ENCODE measurements at places on chromosomes 11 and 22. TPM values are rescaled to one million over a fixed set of nuclear protein-coding genes. Genes with fewer than 3 reads are reported as not detected.

Gene SERPIND1
- total RNA-seq, result under 0.01 TPM

Gene LRRC74B
- total RNA-seq, result not detected

Gene RTN4R
- total RNA-seq, result 1.3 TPM

- peak; percentile 90 for DNase-seq
These were observed 100.0 kb downstream of the TMEM135 start for GRCh38 chr11:87137711-87138110.

GRCh38 chr22:24763872-24764485, 10.5 kb downstream of the PIWIL3 start:
- DNase-seq, result no peak

Gene PARVA
- 76.4 TPM for total RNA-seq

Gene TH
- total RNA-seq, result not detected

GRCh38 chr11:131932584-131933325, 562.3 kb downstream of the NTM start:
- DNase-seq, result no peak

GRCh38 chr22:28609921-28610320, 69.7 kb downstream of the TTC28 start:
- no peak for DNase-seq

DNA sequence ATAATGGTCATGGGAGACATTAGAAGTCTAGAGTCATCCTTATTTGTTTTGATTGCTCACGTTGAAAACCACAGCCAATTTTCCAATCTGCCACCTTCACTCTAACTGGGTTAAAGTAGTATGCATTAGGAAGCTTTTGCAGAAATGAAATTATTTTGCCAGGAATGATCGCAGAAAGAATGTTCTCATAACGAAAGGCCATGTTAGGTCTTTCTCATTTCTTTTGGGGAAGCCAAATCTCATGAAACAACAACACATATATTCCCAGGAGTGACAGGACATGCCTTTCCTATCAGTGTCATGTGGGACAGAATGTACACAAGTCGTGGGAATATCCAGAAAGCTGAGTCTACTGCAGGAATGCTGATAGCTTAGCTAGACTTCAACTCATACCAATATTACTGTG, 386.3 kb downstream of the AASDHPPT start:
- DNase-seq, result no peak

- DNase-seq, result no peak
These were observed 78.8 kb downstream of the CTTN start for GRCh38 chr11:70477176-70477575.

Gene MS4A5
- total RNA-seq, result not detected

- peak; percentile 54 for DNase-seq
These were observed 33.2 kb upstream of the CAVIN3 start for GRCh38 chr11:6353367-6353987.

DNA sequence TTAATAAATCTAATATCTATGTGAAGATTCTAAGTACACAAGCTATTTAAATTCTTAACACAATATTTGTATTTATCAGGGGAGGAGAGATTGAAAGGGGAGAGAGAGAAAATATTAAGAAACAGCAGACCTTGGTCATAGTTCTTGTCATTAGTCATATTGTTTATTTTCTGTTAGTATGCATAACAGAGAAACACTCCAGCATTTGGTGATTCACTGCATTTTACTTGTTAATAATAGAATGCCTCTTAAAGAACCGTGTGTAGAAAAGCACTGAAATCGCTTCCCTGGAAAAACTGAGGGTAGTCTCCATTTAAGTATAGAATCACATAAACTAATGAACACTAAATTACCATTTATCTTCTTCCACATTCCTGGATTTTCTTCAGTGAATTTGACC, 122.7 kb upstream of the TRPC6 start:
- peak; percentile 71 for DNase-seq

GRCh38 chr11:68349461-68350249, 37.3 kb downstream of the LRP5 start:
- DNase-seq, result no peak

Gene PHF21B
- not detected for total RNA-seq

Gene C11orf52
- total RNA-seq, result 0.32 TPM

DNA sequence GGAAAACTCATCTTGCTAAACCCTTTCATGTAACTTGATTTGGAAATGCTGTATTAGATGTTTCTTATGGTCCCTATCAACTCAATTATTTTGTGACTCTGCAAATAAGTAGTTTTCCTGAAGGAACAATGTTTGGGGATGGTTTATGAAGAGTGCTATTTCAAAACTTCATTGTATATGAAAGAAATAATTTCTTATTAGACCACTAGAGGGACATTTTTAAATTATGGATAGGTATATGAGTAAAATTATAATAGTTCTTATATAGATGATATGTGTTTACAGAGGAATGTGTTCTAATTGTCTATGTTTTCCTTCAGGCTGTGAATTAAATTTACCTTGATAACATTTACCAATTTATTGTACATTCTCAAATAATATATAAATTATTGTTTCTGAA, 509.4 kb upstream of the RAG2 start:
- no peak for DNase-seq

Gene BIK
- 0.86 TPM for total RNA-seq
